Activated CD8-positive, alpha-beta memory T cell treated with anti-CD3 and anti-CD28 coated beads, Interleukin-2, amount 50 U/mL, for 48 hours (primary cell): ENCODE measurements at places on chromosomes 16 and 17.

GRCh38 chr16:90018297-90018651, 982 bp downstream of the DBNDD1 start:
- DNase-seq: no peak

GRCh38 chr16:21194771-21195301, 16.5 kb downstream of the ZP2 start:
- no peak for DNase-seq

DNA sequence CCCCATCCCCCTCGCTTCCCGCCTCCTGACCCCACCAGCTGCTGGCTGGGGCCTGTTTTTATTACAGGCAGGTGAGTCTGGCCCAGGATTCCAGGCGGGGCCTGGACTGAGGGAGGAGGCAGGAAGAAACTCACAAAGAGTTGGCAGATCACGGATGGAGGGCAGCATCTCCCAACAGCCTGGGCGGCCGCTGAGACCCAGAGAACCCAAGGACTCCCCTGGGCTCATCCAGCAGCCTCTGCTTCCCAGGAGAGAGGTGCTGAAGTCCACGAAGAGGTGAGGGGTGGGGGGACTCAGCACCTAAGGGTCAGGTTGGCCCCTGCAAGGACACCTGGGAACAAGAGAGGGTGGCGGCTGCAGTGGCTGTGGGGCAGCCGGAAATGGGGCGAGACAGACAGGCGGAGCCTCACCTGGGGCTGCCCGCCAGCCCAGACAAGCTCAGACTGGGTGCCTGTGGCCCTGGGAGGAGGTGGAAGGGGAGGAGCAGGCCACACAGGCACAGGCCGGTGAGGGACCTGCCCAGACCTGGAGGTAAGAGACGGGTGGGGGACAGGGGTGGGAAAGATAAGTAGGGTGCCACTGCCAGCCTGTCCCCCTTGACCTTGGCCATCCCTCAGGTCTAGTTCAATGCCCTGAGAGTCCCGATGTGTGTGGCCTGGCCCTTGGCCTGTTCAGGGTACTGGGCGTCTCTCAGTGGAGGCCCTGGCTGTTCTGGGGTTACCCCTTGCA, 8.7 kb upstream of the ADGRG1 start:
- DNase-seq: no peak

DNA sequence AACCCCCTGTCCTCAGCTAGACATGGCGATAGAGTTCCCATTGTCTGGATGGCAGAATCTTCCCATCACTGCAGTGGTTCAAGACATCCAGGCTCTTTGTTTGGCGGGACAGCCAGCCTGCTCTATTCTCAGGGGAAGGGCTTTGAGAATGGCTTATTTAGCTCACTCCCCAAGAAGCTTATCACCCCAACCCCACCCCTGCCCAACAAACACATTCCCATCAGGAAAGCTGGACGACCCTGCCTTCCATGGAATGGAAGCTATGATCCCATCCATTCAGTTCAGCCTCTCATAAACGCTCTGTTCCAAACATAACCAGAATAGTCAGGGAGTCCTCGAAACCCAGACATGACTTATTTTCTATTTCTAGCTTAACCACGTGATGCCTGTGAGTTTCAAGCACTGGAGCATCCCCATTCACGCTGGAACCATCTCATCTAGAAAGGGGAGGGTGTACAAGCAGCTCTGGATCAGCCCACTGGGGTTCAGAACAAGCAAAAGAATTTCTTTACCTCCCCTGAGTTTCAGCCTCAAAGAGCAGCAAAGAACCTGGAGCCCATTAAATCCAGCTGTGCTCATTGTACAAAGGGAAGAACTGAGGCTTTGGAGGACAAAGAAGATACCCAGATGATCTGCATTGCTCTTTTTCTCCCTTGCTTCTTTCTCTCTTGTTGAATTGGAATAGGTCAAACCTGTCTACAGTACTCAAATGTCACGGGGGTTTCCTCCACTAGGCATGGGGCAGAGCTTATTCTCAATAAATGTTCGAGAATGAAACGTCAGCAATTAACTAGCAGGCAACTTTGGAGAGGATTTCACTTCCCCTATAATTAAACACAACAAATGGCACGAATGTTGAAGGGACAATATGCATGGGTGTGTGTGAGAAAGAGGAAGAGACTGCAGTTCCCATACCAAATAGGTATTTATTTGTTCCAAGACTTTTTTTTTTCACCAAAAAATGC, 93.1 kb downstream of the XYLT1 start:
- DNase-seq: no peak

DNA sequence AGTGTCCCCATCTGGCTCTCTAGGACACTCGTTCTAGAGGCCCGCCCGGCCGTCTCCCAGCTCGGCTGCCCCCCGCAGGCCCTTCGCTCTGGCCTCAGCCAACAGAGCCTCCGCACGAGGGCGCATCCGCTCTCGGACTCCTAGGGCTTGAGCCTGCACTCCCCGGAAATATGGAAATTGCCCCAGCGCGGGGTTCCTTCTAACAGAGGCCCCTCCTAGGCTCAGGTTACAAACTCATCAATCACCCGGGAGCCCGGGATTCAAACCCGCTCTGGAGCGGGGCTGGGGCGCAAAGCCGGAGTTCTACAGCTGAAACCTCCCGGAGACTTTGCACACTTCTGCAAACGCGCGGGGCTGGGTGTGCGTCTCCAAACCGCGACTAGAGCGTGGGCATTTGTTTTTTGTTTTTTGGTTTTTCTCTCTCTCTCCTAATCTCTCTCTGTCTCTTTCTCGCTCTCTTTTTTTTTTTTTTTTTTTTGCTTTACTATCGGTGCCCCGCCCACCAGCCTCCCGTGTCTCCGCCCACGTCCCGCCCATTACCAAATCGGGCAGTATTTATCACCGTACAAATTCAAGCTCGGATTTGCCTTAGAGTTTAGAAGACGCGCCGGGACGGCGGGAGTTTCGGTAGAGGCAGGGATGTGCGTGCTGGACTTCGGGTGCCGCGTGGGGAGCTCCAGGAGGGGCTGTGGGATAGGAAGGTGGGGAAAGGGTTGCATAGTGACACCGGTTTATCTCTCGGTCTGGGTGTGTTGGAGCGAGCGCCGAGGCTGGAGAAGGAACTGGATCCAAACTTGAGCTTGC, 2.4 kb upstream of the FOXL1 start:
- peak; percentile 73 for DNase-seq

GRCh38 chr16:62648256-62648655, 612.0 kb upstream of the CDH8 start:
- no peak for DNase-seq

DNA sequence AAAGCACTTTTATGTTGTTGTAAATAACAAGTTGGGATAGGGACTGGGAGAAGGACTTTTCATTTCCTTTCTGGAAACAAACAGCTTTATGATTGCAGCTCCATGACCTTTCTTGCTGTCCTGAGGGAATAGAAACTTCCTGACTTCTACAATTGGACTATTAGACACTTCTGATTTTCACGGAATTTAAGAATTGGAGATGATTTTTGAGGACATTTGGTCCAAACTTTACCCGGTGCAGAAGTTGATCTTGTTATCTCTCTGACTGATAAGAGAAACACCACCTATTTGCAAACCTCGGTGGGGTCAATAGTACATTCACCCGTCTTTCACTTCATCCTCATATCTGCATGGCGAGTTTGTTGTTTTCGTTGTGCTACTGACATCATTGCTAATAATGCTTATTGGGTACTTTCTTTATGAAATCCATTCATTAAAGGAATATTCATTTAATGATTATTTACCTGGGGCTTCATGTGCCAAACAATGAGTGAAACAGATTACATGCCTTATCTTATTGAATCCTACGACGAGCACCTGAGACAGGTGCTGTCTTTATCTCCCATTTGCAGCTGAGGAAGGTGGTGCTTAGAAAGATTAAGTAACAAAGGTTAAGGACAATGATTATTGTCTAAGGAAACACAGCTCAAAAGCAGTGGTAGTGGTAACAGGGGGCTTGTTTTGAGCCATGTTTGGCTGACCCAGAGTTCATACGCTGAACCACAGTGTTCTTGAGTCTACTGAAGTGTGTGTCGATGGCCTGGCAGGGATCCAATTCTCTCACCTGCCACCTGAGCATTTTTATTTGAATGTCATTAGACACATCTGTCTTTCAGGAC, 176.9 kb upstream of the FAM20A start:
- no peak for DNase-seq

- DNase-seq: peak; percentile 65
These were observed 21.4 kb upstream of the C17orf113 start for GRCh38 chr17:42071810-42072209.

DNA sequence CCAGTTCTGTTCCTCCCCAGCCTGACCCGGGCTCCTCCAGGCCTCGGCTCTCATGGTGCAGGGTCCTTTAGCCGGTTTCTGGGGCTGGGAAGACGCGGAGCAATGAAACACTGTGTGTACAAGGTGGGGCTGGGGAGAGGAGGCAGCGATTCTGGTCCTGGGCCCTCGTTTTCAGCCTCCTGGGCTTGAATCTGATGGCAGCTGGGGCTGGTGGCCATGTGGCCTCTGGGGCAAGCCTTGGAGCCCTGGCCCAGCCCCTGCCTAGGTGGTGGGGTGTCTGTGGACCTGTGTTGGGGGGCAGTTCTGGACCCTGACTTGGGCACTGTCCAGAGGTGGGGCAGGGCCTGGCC, 4.1 kb downstream of the FOXJ1 start:
- DNase-seq: no peak

- DNase-seq: no peak
These were observed 2.6 kb downstream of the GPS2 start for GRCh38 chr17:7312432-7313087.

- DNase-seq: no peak
These were observed 81.2 kb downstream of the ZNF778 start for GRCh38 chr16:89298623-89299225.

DNA sequence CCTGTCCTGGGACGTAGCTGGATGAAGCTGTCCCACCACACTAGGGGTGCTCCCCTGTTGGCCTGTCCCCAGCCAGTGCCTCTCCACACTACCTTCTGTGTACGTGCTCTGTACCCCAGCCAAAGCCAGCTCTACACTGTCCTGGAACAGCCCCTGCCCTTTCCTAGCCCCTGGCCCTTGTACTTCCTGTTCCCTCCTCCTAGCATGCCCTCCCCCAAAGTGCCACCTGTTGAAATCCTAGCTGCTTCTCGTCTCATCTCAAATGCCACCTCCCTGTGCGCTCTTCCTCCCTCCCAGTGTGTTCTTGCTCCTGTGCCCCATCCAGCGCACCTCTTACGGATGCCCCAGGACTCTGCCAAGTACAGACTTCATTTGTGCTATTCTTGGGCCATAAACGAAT, 33.5 kb downstream of the IRX3 start:
- DNase-seq: no peak

GRCh38 chr17:71085238-71086033, 916.1 kb downstream of the KCNJ2 start:
- no peak for DNase-seq

DNA sequence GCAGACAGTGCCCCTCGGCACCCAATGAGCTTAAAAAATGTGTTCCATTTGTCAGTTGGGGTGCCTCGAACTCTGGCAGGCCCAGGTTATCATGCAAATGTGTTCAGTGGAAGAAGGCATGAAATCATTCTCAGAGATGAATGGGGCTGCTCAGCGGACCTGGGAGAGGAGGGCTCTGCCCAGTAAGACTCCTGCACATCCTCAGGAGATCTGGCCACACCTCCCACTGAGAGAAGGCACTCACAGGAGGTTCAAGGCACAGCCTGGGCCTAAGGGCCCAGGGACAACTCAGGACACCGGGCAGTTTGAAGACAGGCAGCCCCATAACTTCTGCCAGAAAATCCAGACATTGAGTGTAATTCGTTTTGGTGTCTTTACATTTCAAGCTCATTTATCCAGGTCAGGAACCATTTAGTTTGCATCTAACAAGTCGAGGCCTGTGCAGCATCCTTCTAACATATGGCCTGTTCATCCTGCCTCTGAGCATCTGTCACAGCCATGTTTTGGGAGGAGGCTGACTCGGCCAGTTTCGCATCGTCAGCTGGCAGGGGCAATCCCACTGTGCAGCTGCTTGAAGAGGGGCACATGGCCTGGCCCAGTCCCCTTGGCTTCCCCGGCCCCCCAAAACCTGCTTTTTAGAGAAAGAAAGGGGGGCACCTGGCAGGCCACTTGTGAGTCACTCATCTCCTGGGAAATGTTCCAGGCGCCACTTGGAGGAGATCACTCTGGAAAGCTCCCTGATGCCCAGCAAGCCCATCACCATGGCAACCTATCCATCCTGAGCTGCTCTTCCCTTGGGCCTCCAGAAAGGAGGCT, 31.2 kb upstream of the BCAR1 start:
- DNase-seq: no peak

GRCh38 chr16:11639925-11640899, 28.0 kb upstream of the SNN start:
- no peak for DNase-seq

DNA sequence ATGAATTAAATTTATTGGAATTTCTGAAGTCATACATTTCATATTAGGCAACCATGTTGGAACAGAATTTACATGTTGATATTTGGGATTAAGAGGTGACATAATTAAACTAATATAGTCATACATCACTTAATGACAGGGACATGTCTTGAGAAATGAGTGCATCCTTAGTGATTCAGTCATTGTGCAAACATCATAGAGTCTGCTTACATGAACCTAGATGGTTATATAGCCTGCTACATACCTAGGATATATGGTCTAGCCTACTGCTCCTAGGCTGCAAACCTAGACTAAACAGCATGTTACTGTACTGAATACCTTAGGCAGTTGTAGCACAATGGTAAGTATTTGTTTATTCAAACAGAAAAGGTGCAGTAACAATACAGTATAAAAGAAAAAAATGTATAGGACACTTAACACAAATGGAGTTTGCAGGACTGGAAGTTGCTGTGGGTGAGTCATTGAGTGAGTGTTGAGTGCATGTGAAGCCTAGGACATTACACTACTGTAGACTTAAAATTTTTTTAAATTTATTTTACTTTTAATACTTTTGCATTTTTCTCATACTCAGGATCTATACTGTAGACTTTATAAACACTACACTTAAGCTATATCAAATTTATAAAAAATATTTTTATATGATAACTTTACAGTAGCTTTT, 85.6 kb downstream of the OMG start:
- no peak for DNase-seq

DNA sequence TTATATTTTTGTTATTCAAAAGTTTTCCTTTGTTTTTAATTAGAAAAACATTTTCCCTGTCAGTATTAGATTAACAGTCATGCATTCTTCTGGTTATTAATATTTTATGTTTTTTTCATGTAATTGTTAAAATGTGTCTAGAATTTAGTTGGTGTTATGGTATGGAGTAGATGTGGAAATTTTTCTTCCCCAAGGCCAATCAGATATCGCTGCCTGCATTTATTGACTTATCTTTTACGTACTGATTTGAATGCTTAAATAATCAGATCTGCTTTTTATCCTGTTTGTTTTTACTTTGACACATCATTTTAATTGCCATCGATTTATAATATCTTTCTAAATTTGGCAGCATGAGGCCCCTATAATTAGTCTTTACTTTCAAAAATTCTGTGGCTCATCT, 13.6 kb downstream of the FTO start:
- DNase-seq: no peak
